Activated B cell treated with CpG ODN at 0.5 μM for 24 hours (primary cell): ENCODE measurements at places on chromosomes 3 and 15.

DNA sequence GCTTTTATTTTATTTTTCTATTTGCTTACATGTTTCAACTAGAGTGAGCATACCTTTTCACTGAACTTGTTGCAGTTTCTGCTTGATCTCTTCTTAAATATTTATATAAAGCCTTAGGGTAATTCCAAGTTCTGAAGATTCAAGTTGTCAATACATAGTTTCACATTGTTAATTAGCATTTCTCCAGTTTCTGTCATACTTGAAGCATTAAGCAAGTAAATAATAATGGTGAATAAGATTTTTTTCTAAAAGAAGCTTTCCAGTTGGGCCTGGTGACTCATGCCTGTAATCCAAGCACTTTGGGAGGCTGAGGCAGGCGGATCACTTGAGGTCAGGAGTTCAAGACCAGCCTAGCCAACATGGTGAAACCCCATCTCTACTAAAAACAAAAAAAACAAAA is 53.9 kb downstream of the CALML4 start:
- DNase-seq = no peak
- no peak overlapping the region for H3K4me3 ChIP-seq
- H3K27ac ChIP-seq = no peak overlapping the region
- H3K36me3 ChIP-seq = peaks cover 61% of the 10 kb centered on the region

- peak overlapping the region; percentile 9 for H3K27ac ChIP-seq
- DNase-seq = peak; percentile 24
- peaks cover 5% of the 10 kb centered on the region for H3K4me1 ChIP-seq
- H3K4me3 ChIP-seq = peak overlapping the region; percentile 84
These were observed 985 bp downstream of the TRPC1 start for GRCh38 chr3:142724682-142725356.

GRCh38 chr3:138705675-138706074 is 97.1 kb downstream of the FAIM start:
- no peak overlapping the region for H3K4me3 ChIP-seq
- H3K27me3 ChIP-seq = no peaks in the 10 kb centered on the region
- H3K27ac ChIP-seq = no peak overlapping the region
- DNase-seq = no peak
- peaks cover 27% of the 10 kb centered on the region for H3K36me3 ChIP-seq

- H3K36me3 ChIP-seq = no peaks in the 10 kb centered on the region
- no peak for DNase-seq
- no peak overlapping the region for H3K27ac ChIP-seq
- peaks cover 2% of the 10 kb centered on the region for H3K4me1 ChIP-seq
- H3K4me3 ChIP-seq = no peak overlapping the region
- peaks cover 2% of the 10 kb centered on the region for H3K27me3 ChIP-seq
These were observed 12.3 kb upstream of the MB21D2 start for GRCh38 chr3:192929755-192930547.

DNA sequence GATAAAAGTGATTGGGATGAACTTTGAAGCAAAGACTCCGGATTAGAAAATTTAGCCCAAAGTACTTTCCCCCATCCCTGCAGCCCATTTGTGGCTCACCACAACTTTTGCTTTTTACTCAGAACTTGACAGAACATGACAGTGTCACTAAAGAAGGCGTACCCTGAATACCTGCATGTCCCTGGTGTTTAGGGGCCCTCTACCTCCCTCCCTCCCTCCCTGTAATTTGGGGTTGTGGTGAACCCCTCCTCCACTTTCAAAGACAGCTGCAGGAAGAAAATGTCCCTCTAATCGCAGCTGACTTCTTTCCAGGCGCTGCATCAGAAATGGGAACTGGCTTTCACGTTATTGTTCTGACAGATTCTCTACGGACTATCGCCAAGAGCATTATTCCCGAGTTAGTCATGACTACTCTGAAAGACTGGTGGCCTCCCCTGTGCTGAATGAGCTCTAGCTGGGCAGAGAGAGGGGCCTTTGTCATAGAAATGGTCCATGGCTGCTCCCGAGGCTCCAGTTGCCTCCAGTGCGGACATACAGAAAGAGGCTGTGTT is 93.2 kb upstream of the ARHGEF3 start:
- H3K4me3 ChIP-seq = no peak overlapping the region
- no peak for DNase-seq
- H3K36me3 ChIP-seq = no peaks in the 10 kb centered on the region
- peaks cover 11% of the 10 kb centered on the region for H3K4me1 ChIP-seq

DNA sequence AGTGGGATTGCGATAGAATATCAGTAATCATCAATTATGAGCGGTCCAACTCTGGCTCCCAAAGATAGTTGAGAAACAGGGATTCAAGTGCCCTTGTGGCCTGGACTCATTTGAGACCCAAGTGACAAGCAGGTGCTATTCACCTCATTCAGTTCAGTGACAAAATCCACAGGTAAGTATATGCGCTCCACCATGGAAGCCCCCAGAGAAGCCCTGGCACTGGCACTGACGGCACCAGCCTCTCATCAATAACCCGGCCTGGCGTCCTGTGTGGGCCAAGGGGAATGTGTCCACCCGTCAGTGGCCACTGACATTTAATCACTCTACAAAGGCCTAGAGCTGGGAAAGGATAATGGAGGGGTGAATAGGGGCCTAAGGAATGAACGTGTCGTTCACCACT is 117.2 kb downstream of the ADCY5 start:
- no peak overlapping the region for H3K27ac ChIP-seq
- H3K4me1 ChIP-seq = no peaks in the 10 kb centered on the region
- DNase-seq = no peak
- H3K36me3 ChIP-seq = no peaks in the 10 kb centered on the region

GRCh38 chr3:15711281-15711680 is 86.5 kb downstream of the ANKRD28 start:
- no peak for DNase-seq
- H3K4me1 ChIP-seq = peaks cover 11% of the 10 kb centered on the region
- peaks cover 56% of the 10 kb centered on the region for H3K36me3 ChIP-seq
- no peak overlapping the region for H3K4me3 ChIP-seq
- no peak overlapping the region for H3K27ac ChIP-seq

DNA sequence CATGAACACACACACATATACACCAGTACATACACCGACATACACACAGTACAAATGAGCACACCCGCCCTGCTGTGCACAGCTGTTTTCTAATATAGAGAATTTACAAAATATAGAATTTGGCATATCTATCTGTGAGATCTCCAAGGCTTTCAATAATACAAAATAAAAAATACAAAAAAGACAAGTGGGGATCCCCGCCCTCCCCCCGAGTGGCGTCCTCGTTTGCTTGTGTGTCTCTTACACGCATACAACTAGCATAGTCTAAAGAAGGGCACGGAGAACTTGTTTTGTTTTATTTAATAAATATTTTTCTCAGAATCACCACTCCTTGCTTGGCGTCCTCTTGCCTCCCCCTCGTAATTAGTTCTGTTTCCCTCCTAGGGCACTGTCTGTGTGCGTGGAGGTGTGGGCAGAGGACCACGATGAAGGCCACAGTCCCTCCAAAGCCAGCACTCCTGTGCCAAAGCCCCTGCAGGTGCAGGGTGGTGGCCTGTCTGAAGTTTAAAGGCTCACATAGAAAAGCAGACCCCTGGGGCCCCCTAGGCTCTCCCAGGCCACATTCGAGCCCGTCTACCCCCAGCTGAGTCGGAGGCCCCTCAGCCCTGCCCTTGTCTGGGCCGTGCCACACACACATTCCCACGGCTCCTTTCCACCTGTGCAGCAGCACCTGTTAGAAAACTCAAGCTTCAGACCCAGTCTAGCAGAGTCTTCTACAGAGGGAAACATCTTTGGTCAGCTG is 82.1 kb downstream of the SEC22A start:
- H3K27me3 ChIP-seq = no peaks in the 10 kb centered on the region
- H3K4me3 ChIP-seq = no peak overlapping the region
- H3K36me3 ChIP-seq = no peaks in the 10 kb centered on the region
- no peaks in the 10 kb centered on the region for H3K4me1 ChIP-seq
- DNase-seq = no peak

GRCh38 chr15:48021336-48022086 is 99.3 kb upstream of the SLC24A5 start:
- H3K4me1 ChIP-seq = no peaks in the 10 kb centered on the region
- no peaks in the 10 kb centered on the region for H3K36me3 ChIP-seq
- peaks cover 2% of the 10 kb centered on the region for H3K27me3 ChIP-seq
- H3K4me3 ChIP-seq = no peak overlapping the region
- no peak overlapping the region for H3K27ac ChIP-seq

GRCh38 chr15:91947683-91948608 is 94.4 kb downstream of the SLCO3A1 start:
- no peak overlapping the region for H3K4me3 ChIP-seq
- H3K4me1 ChIP-seq = no peaks in the 10 kb centered on the region
